ENCODE measurements at places on chromosomes 7 and 10.

DNA sequence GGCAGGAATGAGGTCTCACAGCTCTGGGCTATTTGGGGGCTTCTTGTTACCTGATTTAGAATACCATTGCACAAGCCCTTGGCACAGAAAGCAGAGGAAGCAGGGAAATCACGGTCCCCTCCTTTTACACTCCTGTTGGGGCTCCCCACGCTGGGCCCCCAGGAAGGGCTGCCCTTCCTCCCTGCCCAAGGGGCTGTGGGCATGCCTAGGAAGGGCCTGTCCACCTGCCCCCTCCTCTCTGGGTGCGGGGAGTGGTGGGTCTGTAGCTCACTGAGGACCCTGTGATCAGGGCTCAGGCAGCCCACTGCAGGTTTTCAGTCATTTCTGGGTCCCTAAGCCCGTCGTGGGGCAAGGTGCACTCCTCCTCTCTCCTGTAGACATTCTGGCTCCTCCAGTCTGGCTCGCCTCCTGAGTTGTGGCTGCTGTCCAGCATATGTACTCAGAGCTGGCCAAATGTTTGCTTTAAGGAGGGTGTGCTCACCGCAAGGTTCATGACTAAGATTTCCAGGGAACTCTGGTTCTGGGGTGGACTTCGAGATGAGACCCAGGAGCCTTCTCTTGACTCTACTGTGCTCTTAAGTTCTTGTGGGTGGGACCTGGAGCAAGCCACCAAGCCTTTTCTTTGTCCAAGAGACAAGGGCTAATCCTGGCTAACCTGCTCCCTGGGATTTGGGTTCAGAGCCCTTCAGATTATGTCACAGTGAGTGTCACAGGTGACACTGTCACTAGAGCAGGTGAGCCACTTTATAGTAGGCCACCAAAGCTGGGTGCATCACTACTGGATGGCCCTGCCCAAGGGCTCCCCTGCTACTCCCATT is 56.0 kb downstream of the TACR2 start:
- no peak for DNase-seq

DNA sequence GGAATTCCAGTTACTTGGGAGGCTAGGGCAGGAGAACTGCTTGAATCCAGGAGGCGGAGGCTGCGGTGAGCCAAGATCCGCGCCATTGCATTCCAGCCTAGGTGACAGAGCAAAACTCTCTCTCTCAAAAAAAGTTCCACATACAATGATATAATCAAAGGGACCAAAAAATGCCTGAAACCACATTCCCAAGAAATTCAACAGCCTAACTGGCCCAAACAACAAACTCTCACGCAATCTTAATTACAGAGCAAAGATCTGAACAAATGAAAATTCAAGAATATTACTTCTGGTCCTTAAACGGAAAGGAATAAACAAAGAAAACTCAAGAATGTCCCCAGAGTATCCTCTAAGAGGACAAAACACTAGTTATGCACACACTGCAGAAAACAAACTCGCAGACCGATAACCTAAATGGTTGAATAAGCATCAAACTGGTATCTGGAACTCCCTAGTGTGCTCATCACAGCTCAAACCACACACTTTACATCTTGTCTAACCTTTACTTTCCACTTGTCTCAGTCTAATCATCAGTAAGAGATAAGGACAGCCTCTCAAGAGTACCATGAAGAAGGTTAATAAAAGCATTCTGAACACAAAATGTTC is 3.7 kb downstream of the OGA start:
- DNase-seq = no peak

- DNase-seq = no peak
These were observed 31.9 kb downstream of the ANKRD26 start for GRCh38 chr10:27068217-27068891.

DNA sequence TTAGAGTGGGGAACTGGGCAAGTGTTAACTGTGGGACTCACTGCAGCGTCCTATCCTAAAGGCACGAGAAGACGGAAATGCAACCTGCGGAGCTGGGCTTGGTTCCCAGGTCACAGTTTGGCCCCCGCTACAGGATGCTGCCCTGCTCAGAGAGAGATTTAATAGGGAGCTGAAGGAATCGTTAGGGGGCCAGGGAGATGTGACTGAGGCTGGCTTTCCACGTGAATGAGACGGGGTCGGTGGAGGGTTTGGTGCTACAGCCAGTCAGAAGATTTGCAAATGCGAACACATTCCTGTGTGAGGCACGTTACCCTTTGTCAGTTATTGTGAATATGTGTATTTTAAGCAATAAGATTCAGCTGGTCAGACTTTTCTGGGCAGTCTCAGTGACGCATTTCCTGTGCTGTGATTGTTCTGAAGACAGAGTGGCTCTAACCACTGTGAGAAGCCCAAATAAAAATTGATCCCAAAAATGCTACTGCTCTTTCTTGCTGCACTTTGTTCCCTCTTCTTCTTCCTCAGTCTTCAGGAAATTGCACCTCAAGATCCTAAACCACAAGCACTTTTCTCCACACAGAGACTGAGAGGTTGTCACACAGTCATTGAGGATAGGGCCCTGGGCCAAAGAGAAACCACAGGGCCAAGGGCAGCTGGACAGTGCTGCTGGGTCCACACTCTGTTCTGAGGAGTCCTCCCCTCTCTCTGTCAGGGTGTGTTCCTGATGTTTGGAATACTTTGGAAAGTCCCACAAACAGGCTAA is 21.2 kb downstream of the CYP17A1 start:
- DNase-seq = no peak

GRCh38 chr7:147658392-147658967 is 932.1 kb upstream of the C7orf33 start:
- DNase-seq = no peak

- DNase-seq = no peak
These were observed 84.3 kb downstream of the CCDC7 start for GRCh38 chr10:32530231-32530630.

GRCh38 chr7:2941216-2941859 is 97.2 kb upstream of the GNA12 start:
- no peak for DNase-seq

All from Jurkat, Clone E6-1 (cell line).